Activated CD4-positive, alpha-beta memory T cell treated with anti-CD3 and anti-CD28 coated beads, Interleukin-2, amount 10 ng/mL, durations not matched to agents 7 days and 5 days (primary cell): ENCODE measurements at places on chromosomes 3 and 15. TPM values are rescaled to one million over a fixed set of nuclear protein-coding genes. Genes with fewer than 3 reads are reported as not detected.

GRCh38 chr3:109072194-109072593 is 45.7 kb downstream of the MORC1 start:
- no peak overlapping the region for H3K27ac ChIP-seq
- no peaks in the 10 kb centered on the region for H3K36me3 ChIP-seq
- H3K4me3 ChIP-seq, result no peak overlapping the region
- no peak for DNase-seq
- peaks cover 33% of the 10 kb centered on the region for H3K27me3 ChIP-seq

DNA sequence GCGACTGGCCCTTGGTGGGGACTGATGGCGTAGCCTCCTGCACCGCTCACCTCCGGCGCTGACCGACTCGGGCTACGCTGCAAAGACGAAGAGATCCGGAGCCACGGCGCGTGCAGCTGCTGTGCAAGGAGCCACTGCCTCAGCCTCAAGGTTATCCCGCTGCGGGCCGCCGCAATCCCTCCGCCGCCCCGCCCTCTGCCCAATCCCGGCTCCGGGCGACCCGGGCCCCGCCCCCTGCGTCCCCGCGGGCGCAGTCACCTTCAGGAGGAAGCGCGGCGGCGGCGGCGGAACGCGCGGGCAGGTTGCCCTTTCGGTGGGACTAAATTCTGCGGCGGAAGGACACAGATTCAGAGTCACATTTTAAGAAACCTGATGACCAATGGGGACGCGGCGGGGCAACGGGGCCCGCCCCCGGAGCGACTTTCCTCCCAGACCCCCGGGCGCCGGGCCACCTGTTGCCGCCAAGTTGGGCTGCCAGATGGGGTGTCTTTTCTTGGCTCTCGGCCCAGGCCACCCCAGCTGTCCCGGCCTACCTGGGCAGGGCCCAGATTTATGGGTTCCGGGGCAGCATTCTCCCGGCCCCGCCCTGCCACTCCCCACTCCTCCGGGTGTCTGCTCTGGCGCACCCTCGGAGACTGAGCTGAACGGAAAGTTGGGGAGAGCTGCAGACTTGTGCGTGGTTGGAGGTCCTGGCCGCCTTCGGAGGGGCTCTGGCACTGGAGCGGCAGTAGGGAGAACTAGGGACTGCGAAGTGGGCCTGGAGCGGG is at the start of gene PKM:
Gene PKM, minus strand, starts transcription at position 125 of the 767 bp plus-strand sequence. CDS start 12,093 bp downstream, outside the sequence.
- H3K27ac ChIP-seq, result peak within 1 kb of the TSS; percentile 99
- peak; percentile 96 for DNase-seq
- H3K36me3 ChIP-seq, result peaks cover 32% of the 10 kb centered on the region
- H3K27me3 ChIP-seq, result no peaks in the 10 kb centered on the region
- peak within 1 kb of the TSS; percentile 100 for H3K4me3 ChIP-seq

GRCh38 chr3:23389686-23390085 is 186.6 kb downstream of the UBE2E2 start:
- no peaks in the 10 kb centered on the region for H3K27me3 ChIP-seq
- no peak overlapping the region for H3K27ac ChIP-seq
- DNase-seq, result no peak

Gene PAK6
- 0.65 TPM for total RNA-seq

Gene DENND6A
- 29.6 TPM for total RNA-seq

DNA sequence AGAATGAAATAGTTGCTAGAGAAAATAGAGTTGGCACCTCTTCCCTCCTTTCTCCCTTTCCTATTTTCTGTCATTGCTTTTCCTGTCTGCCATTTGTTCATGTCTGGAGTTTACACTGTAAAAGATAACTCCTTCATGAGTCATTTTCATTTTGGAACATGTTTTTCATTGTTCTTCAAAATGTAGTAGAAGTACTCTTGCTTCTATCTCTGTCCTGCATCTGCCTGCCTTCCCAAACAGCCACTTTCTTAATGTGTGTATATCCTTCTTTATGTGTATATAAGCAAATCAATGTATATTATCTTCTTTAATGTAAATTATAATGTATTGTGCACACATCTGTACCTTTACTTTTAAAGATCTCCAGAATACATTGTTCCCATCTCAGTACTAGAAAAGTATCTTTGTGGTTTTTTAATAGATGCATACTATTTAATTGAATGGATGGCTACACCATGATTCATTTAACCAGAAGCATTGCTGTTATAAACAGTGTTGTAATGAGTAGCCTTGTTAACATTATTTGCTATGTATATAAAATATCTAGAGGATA is 41.1 kb downstream of the TSC22D2 start:
- H3K27ac ChIP-seq, result no peak overlapping the region
- no peak for DNase-seq
- peaks cover 6% of the 10 kb centered on the region for H3K36me3 ChIP-seq
- no peaks in the 10 kb centered on the region for H3K27me3 ChIP-seq
